ENCODE measurements at places on chromosomes 16 and 17.

DNA sequence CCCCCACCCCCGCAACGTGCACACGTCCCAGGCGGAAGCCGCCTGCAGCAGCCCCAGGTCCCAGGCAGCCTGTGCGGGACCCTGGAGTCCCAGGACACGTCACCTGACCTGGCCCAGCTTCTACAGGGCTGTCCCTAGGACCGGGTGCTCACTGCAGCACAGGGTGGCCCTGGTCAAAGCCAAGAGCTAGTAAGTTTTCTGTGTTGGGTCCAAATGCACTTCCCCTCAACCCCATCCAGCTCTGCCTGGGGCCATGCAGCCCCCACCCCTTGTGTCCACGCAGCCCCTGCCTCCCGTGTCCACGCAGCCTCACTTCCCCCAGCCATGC is 22.1 kb upstream of the PVALEF start:
- no peak for DNase-seq

DNA sequence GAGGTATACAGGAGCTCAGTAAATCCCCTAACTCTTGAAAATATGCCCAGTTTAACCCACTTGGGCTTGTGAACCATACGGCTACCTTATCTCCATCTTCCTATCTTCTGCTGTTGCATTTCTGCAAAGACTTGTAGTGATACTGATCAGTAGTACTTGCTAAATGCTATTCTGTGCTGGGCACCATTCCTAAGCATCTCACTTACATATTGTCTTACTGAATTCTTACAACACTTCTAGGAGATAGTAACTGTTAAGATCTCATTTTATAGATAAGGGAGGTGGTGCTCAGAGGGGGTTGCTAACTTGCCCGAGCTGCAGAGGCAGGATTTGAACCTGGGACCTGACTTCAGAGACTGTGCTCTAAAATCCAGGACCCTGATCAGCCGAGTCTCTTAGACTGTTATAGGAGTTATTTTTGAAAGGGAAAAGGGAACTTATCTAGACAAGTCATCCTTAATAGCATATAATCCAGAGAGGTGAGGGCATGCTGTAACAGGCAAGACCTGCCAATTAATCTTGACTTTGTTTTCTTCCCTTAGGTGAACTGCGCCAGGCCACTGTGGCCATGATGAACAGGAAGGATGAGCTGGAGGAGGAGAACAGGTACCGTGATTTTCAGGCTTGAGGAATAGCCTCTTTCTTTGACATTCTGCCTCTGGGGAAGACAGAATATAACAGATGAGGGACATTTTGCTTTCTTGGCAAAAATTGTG is 149.7 kb downstream of the SNX29 start:
- DNase-seq: no peak

DNA sequence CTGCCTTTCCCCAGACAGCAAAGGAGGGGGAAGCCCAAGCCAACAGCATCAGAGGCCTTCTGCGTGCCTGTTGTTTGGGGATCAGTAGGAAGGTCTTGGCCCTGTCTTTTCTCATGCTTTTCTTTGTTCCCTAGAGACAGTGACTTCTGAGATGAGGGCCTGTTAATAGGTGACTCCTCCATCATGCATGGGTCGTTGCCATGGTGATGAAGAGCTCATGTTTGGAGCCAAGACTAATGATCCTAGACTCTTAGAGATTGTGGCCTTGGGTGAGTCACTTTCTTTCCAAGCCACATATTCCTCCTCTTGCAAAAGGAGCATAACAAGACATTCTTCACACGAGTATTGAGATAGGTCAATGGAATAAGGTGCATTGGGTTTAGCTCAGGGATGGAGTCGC is 201.1 kb upstream of the ASIC2 start:
- no peak for DNase-seq

GRCh38 chr16:53457670-53458069 is 23.4 kb downstream of the RBL2 start:
- peak; percentile 69 for DNase-seq

DNA sequence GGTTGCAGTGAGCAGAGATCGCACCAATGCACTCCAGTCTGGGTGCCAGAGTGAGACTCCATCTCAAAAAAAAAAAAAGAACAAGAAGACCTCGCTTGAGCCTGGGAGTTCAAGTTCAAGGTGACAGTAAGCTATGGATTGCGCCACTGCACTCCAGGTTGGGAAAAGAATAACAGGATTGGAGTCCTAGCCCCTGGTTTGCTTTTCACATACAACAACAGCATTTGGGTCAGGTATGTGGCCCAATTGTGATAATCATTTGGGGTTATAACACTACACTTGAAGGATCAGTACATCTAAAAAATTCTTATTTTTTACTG is 3.4 kb upstream of the SEPHS2 start:
- DNase-seq: no peak

- DNase-seq: no peak
Observed at GRCh38 chr17:48106802-48107136, 797 bp upstream of the SNX11 start.

- DNase-seq: no peak
Observed at GRCh38 chr17:2872282-2872681, 76.0 kb downstream of the RAP1GAP2 start.

- no peak for DNase-seq
Observed at GRCh38 chr16:3954411-3954921, 74.0 kb upstream of the CREBBP start.

- DNase-seq: no peak
Observed at GRCh38 chr17:6153375-6153774, 83.2 kb downstream of the WSCD1 start.

GRCh38 chr17:5044630-5045029 is 9.4 kb upstream of the SLC52A1 start:
- DNase-seq: no peak

DNA sequence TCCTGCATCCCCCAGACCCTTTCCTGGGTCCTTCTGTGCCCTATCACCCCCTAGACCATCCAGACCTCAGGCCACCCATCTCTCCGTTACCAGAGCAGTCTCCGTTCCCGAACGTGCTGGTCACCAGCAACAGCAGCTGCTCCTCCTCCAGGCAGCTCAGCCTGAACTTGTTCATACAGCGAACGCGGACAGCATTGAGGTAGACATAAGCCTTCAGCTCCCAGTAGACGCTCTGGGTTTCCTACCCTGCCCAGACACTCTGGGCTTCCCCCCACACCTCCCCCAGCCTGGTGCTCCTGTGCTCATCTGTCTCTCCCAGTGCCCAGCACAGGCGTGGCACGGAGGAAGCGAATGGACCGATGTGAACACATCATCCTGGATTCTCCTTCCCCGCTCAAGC is 41.6 kb upstream of the RNFT1 start:
- no peak for DNase-seq

- DNase-seq: no peak
Observed at GRCh38 chr17:43655693-43656255, 5.9 kb downstream of the MEOX1 start.

GRCh38 chr17:15122857-15123256 is 142.3 kb downstream of the PMP22 start:
- no peak for DNase-seq

DNA sequence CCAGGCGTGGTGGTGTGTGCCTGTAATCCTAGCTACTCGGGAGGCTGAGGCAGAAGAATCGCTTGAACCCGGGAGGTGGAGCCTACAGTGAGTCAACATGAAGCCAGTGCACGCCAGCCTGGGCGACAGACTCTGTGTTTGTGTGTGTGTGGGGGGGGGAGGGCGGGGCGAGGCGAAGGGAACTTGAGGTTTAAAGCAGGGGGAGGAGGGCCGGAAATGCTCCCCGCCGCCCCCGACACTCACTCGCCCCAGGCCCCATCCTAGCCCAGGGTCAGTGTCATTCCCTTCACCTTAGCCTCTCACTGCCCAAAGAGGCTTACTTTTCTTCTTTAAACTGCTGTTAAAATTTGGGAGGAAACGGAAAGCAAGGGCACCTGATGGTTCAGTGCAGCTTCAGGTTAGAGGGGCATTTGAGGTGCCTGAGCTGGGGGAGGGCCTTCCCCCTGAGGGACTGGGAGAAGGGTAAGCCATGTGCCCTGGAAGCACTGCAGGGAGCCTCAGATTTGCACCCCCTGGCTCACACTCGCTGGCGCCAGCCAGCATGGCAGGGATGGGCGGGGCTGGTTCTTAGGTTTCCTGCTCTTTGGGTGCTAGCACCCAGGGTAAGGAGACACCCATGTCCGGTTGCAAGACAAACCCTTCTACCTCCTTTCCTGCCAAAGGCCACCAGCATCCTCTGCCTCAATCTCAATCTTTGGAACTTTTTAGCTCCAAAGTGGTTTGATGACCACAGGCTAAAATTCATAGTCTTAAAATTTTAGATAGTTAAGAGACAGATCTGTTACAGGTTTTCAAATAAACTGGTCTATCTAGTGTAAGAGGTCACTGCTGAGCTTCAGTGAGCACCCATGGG is 2.2 kb upstream of the LIMD2 start:
- peak; percentile 75 for DNase-seq

GRCh38 chr16:85785927-85786326 is 13.4 kb downstream of the EMC8 start:
- no peak for DNase-seq

DNA sequence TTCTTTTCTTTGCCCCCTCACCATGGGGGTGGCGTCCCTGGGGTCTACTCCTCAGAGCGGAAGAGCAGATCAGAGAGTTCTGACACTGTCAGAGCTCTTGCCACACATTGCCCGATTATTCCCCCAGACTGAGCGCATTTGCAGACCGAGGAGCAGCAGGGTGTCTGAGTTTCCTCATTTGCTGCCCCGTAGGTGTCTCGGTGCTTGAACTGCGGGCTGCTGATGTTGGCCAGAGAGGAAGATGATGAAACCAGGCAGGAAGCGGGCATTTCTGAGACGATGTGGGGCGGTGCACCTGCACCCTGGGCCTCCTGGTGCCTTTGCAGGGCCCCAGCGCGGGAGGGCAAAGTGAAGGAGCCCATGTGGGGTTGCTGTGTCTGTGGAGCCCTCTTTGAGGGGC is 55.2 kb downstream of the ARSG start:
- DNase-seq: peak; percentile 54

DNA sequence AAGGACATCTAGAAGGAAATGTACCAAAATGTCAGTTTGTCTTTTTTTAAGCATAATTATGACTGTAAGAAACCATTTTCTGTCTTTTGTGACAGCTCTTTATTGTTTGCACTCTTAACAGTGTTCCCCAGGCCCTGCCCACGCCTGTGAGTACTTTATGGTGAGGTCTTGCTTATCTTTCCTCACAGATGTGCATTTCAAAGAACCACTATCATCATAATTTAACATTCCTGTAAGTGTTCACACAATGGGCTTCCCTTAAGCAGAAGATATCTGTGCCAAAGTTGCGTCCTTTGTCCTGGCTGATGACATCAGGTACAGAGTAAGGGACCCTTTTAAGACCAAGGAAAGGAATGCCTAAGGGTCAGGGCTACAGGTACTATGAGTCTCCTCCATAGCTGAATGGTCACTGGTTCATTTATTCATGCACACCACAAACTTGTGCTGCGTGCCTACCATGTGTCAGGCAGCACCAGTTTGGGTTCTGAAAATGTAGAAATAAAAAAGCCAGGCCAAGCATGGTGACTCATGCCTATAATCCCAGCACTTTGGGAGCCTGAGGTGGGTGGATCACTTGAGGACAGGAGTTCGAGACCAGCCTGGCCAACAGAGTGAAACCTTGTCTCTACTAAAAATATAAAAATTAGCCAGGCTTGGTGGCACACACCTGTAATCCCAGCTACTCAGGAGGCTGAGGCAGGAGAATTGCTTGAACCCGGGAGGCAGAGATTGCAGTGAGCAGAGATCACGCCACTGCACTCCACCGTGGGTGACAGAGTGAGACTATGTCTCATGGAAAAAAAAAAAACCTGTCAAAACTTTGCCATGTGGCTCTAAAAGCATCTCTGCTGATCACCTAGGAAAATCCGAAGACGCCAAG is 55.4 kb upstream of the NLK start:
- no peak for DNase-seq

DNA sequence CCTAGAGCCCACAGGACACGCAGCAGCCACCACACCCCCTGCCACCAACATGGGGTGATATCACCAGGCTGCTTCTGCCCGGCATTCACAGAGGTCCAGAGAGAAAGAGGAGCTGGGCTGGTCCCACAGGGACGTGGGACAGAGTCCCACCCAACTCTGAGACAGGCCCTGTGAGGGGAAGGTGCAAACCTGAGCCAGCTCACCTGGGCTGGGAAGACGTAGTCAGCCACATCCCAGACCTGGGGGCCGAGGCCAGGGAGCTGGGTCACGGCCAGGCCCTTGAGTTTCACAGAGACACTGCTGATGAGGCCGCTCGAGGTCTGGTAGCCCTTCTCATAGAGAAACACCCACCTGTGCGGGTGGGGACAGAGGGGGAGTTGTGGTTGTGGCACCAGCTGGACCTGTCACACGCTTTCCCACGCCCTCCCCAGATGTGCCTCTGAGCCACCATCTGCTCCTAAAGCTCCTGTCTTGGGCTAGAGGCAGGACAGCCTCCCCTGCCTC is 11.2 kb downstream of the P2RX1 start:
- DNase-seq: no peak
